Activated T-helper 1 cell treated with anti-CD3 and anti-CD28 coated beads, Interleukin-12 subunit alpha, Interleukin-12 subunit beta, Interleukin-2, Interleukin-4 antibody, amounts not matched to agents 30 ng/mL and 10 ng/mL and 1 ng/mL, durations not matched to agents 14 hours and 24 hours and 36 hours (primary cell): ENCODE measurements at places on chromosomes 2 and 18. TPM values are rescaled to one million over a fixed set of nuclear protein-coding genes. Genes with fewer than 3 reads are reported as not detected.

CDH2 gene
- 0.10 and 0.16 TPM in 2 replicates for total RNA-seq

CAPN10 gene
- 49.8 and 55.4 TPM in 2 replicates for total RNA-seq

TMEFF2 gene
- total RNA-seq: not detected in 2 replicates

MRPS9 gene
- 32.5 and 33.0 TPM in 2 replicates for total RNA-seq

RNU2-63P gene
- 28.5 and 32.9 TPM in 2 replicates for total RNA-seq

CNDP2 gene
- total RNA-seq: 159 and 164 TPM in 2 replicates

SAP130 gene
- 30.9 and 31.5 TPM in 2 replicates for total RNA-seq

HJURP gene
- total RNA-seq: 38.2 and 40.4 TPM in 2 replicates

PDE1A gene
- not detected in 2 replicates for total RNA-seq

CRACDL gene
- total RNA-seq: 0.13 and 0.32 TPM in 2 replicates

VWC2L gene
- not detected in 2 replicates for total RNA-seq

IL36A gene
- total RNA-seq: not detected in 2 replicates

LRRTM1 gene
- not detected in 2 replicates for total RNA-seq

PAX3 gene
- not detected in 2 replicates for total RNA-seq

RPL31 gene
- 1,048 and 1,092 TPM in 2 replicates for total RNA-seq
